NCI-H1436 (cell line): ENCODE measurements at places on chromosomes 1 and 21.
A peak's percentile ranks its signal among the peaks of the same experiment; 100 is the strongest.

GRCh38 chr1:230661976-230662375 is 19.7 kb downstream of the COG2 start:
- no peak for DNase-seq

DNA sequence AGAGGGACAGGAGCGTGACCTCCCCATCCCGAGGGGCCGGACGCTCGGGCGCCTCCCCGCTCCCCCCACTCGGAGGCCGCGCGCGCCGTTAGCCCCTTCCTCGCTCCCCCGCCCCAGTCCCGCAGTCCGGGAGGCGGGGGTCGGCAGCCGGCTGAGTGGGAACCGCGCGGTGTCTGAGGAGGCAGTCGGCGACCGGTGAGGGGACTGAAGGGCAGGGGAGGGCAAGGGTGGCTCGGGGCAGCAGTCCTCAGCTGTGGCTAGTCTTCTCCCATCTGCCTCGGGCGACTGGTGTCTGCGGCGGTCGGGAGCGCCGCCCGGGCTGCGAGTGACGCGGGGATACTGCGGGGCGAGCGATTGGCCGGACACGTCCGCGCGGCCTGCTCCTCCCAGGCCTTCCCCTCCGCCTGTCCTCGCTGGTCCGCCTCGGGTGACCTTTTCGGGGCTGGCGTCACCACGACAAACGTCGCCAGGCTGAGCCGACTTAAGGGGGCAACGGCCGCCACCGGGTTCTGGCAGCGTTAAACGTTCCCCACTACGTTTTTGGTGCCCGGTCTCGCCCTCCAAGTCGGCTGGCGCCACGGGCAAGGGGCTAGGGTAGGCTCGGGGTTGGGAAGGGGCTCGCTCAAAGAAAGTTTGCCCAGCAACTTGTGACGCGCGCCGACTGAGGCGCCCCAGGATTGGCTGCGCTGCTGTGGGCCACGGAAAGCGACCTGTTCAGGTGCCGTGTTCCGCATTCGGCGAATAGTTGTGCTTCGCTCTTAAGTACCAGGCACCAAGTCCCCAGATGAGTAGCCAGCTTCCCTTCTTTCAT is 538 bp downstream of the ZNF672 start:
- peak; percentile 91 for DNase-seq

- no peak for DNase-seq
Measured at GRCh38 chr1:6207921-6208320, 2.0 kb downstream of the RNF207 start.

DNA sequence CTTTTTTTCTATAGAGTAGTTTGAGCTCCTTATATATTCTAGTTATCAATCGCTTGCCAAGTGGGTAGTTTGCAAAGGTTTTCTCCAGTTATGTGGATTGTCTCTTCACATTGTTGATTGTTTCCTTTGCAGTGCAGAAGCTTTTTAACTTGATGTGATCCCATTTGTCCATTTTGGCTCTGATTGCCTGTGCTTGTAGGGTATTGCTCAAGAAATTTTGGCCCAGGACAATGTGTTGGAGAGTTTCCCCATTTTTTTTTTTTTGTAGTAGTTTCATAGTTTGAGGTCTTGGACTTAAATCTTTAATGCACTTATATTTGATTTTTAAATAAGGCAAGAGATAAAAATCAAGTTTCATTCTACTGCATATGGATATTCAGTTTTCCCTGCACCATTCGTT is 774.8 kb upstream of the ADAMTS5 start:
- DNase-seq = no peak

GRCh38 chr1:64981601-64982533 is 15.5 kb upstream of the JAK1 start:
- no peak for DNase-seq

DNA sequence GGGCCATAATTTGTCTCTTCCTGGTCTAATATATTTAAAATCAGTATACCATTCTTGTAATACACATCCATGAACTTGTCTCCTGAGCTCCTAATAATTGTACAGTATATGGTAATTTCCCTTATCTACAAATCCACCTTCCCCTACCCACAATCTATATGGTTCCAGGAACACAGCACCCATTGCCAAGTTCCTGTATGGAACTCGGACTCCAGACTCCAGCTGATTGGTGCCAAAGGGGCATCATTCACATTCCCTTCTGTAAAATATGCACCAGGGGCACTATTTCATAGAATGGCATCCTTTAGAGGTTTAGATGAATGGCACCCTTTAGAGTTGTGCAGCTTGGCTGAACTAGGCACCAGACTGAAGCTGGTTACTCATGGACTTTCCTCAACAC is 58.8 kb upstream of the ZSWIM5 start:
- no peak for DNase-seq

DNA sequence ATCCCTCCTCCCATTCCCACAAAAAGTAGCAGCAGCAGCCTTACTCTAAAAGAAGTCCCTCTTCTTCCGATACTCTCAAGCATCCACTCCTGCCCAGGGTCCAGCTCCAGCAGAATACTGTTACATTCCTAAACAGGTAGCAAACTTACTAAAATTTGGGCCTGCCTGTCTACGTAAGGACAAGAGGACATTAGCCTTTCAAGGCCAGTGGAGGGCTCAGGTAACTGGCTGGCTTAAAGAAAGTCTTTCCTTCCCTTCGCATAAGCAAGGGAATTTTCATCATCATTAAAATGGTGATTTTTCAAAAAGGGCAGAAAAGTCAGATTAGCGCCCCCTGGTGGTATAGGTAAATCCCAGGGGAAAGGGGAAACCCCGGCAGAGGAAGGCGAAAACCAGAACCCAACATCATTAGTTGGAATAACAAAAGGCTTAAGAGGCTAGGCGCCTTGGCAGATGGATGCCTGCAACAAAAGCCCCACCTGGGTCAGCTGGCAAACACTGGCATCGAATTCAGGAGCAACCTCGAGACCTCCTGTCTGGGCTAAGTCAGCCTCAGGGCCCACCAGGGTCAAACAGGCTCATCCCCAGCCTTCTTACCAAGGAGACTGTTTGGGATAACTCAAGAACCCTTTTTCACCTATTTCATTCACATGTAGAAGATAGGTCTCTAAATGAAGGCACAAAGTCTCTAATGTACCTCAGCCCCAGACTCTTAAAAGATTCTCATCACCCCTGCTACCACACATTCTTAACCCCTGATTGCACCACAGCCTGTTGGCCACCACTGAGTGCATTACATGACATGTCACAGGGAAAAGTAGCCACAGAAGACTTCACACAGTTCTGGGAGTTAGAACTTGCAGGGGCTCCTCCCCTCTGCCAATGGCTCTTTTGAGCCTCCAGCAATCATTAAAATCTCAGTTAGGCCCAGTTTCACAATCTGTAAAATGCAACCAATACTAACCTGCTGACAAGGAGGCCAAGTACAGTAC is 36.7 kb downstream of the ERI3 start:
- DNase-seq = peak; percentile 43

DNA sequence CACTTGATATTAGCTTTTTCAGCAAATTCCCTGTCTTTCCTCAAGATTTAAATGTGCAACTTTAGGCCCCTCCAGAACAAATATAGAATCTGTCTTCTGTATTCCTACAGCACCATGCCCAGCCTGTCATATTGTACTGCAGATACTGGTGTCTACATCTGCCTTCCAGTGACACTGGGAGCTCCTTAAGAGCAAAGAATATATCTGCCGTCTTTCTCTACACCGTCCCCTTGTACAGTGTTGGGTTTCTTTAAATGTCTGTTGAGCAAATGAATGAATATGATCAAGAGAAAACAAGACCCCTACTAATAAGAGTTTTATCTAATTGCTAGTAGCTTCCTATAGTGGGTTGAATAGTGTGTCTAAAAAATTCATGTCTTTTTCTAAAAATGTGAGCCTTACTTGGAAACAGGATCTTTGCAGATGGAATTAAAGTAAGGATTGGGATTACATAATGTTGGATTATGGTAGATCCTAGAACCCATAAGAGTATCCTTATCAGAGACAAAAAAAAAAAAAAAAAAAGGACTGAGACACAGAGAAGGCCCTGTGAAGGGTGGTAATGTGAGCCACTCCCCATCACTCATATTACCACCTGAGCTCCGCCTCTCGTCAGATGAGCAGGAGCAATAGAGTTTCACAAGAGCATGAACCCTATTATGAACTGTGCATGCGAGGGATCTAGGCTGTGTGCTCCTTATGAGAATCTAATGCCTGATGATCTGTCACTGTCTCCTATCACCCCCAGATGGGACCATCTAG is 128.6 kb downstream of the FAF1 start:
- no peak for DNase-seq

DNA sequence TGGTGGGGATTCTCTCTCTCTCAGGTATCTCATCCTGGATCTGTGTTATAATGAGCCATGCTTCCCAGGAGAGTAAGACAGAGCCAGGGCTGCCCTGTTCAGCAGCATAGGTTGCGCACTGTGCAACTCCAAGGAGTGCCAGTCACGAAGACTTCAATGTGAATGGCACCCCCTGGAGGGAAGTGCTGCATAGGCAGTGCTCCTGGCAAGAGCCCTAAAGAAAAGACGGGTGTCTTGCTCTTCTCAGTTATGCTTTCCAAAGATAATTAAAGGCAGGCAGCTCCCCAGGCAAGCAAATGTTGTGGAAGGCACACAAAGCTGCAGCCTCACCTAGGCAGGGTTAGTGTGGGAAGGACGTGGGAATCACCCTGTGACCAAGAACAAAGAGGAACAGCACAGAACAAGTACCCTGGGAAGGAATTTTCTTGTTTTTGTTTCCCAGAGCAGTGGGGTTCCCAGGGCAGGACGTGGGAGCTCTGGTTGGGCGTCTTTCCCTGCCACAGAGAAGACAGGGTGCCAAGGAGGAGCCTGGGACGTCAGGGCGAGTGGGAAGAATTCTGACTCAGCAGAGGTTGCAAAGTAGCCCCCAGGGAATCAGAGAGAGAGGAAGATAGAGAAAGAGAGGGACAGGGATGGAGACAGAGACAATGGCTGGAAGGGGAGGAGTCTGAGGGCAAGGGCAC is 120.9 kb downstream of the KCNN3 start:
- DNase-seq = peak; percentile 42

- DNase-seq = no peak
Measured at GRCh38 chr21:44049606-44050005, 37.5 kb downstream of the TRAPPC10 start.

- no peak for DNase-seq
Measured at GRCh38 chr1:65175171-65176055, 27.4 kb downstream of the AK4 start.

GRCh38 chr21:17454315-17455027 is 58.4 kb upstream of the CXADR start:
- no peak for DNase-seq

DNA sequence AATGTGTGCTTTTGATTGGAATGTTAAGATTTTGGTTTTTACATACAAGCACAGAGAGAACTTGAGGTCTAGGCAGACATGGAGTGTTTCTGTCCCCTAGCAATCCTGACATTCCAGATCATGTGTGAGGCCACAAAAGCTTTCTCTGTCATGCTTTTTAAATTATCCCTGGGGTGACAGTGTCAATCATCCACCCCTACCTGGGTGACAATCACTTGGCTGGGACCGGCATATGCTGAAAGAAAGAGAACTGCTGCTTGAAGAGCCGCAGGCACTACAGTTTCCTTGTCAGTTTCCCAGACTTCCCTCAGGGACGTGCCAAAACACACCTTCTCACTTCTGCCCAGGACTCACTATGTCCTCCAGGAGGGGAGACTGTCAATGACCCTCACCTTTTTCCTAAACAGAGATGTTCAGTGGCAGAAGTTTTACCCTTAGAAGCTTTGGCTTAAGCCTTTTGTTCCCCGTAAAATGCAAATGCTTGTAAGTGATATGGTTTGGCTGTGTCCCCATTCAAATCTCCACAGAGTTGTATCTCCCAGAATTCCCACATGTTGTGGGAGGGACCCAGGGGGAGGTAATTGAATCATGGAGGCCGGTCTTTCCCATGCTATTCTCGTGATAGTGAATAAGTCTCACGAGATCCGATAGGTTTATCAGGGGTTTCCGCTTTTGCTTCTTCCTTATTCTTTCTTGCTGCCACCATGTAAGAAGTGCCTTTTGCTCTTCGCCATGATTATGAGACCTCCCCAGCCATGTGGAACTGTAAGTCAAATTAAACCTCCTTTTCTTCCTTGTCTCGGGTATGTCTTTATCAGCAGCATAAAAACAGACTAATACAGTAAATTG is 217.4 kb downstream of the FGGY start:
- no peak for DNase-seq

- DNase-seq = no peak
Measured at GRCh38 chr1:65174585-65174984, 26.6 kb downstream of the AK4 start.
